Fibroblast of lung (primary cell): ENCODE measurements at places on chromosomes 12 and 14.

GRCh38 chr14:50083467-50084337, 32.7 kb downstream of the VCPKMT start:
- no peak for DNase-seq

DNA sequence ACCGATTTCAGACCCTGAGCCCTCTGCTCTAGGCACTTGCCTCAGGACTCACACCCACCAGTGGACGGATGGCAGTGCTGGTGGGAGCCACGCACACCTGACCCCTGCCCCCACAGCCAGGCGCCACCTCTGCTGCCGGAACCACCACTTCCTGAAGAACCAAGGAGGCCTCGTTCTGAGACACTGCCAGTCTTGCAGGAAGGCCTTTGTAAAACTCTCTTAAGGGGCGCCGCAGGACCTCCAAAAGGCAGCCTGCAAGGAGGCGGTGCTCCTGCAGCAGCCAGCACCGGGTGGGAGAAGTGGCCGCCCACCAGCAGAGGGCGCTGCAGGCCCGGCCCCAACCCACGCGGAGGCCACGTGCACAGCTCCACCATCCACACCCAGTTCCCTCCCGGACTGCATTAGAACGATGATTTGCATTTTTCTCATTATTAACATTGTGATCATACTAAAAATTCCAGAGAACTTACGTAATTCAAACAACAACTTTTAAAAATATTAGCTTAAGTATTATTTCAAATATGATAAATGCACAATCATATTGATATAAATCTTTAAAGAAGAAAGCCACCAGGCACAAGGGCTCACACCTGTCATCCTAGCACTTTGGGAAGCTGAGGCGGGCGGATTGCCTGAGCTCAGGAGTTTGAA, 12.8 kb downstream of the STX2 start:
- DNase-seq, result peak; percentile 60

GRCh38 chr12:125381373-125381772, 316.1 kb downstream of the AACS start:
- DNase-seq, result no peak

DNA sequence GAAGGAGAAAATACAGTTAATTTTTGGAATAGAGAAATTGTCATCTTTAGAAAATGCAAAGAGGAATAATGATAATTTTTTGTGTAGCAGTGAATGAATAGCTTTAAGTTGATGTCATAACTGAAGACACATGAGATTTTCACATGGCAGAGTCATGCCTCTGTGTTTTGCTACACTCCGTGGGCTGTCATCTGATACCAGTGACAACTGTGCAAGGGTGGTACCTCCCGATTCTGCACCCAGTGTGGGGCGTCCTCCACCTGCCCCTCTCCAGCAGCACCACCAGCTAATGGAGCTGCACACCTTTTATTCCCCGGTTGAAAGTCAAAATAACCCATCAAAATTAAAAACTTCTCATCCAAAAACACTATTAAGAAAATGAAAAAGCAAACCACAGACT, 47.2 kb downstream of the ANKRD9 start:
- DNase-seq, result no peak

GRCh38 chr12:45966486-45966885, 23.9 kb downstream of the SCAF11 start:
- peak; percentile 92 for DNase-seq

GRCh38 chr14:98231210-98231609, 1040.8 kb downstream of the BCL11B start:
- DNase-seq, result no peak

DNA sequence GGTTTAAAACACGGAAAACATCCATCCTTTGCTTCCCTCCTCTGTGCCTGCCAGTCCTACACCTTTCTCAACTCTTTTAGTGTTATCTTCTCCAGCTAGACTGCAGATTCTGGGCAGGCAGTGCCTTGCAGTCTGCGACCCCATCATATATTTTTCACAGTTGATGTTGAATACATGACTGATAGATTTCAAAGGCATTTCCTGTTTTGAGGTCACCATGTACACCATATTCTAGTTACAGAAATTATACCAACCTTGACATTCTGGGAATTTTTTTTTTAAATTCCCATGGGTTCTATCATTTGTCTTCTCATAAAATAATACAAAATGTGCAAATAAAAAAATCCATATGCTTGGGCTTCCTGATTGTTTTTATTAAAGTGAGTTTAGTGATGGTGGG, 16.6 kb downstream of the SOCS2 start:
- no peak for DNase-seq

DNA sequence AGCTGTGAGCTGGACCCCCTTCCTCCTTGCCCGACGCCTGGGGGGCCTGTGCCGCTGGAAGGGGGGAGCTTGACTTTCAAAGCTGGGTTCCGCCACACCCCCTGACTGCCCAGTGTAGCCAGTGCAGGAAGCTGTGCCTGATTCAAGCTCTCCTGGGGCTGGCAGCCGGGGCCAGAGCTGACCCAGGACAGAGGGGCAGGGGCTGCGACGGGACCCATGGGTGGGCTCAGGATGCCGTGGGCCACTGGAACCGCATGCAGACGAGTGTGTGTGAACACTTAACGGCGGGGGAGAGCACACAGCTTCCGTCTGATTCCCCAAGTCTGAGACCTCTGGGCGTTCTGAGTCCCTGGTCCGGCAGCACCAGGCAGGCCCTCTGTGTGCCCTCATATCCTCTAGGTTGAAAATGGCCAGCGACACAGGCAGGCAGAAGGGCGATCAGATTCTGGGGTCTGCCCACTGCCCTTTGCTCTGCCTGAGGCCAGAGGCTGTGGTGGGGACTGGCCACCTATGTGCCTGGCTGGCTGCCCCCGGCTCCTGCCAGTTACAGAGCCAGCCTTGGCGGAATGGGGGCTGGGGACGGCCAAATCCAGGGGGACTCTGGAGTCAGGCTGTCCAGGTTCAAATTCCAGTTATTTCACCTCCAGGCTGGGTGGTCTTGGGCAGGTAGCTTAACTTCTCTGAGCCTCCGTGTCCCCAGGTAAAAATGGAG, 54.0 kb downstream of the CYP46A1 start:
- DNase-seq, result no peak

- no peak for DNase-seq
Observed at GRCh38 chr12:50926415-50926814, 25.9 kb upstream of the HIGD1C start.

GRCh38 chr12:32084753-32085152, 21.9 kb upstream of the BICD1 start:
- DNase-seq, result no peak

DNA sequence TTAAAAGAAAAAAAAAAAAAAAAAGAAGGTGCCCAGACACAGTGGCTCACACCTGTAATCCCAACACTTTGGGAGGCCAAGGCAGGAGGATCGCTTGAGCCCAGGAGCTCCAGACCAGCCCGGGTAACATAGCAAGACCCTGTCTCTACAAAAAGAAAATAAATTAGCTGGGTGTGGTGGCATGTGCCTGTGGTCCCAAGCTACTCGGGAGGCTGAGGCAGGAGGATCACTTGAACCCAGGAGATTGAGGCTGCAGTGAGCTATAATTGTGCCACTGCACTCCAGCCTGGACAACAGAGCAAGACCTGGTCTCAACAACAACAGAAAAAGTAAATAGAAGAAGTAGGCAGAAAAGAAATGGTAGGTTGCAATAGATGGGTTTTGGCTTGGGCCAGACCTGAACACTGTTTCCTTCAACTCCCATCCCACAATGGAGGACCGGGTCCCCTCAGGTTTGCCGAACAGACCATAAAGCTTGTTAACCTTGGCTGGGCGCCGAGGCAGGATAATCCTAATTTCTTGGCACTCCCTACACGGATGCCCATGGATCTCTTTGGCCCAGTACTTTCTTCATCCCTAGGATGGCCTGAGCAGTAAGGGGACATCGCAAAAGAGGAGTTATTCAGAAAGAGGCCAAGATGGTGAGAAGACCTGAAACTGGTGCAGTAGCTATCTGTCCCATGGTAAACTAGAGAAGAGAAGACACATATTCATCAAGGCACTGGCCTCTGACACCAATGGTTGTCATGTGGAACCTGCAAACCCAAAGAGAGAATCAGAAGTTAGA, 165.5 kb upstream of the CCND2 start:
- DNase-seq, result no peak

GRCh38 chr12:46524778-46525177, 152.2 kb upstream of the SLC38A2 start:
- peak; percentile 78 for DNase-seq

- DNase-seq, result no peak
Observed at GRCh38 chr12:117350140-117350539, 11.3 kb downstream of the NOS1 start.

- DNase-seq, result no peak
Observed at GRCh38 chr12:6373022-6373787, 2.2 kb downstream of the SCNN1A start.

DNA sequence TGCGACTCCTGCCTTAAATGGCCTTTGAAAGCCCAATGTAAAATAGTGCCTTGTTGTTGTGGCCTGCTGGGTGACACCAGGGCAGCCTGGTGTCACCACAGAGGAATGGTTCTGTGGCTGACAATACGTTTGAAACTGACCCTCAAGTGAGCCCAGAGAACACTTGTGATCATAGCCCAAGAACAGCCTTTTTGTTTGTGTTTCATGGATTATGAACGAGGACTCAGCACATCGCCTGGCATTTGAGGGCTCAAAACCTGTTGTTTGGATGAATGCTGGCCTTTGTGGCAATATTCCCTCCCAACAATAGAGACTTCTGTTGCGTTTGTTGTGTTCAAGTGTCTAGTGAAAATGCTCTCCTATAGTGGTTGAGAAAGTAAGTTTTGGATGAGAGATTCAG, 48.5 kb downstream of the TSPAN9 start:
- DNase-seq, result no peak

DNA sequence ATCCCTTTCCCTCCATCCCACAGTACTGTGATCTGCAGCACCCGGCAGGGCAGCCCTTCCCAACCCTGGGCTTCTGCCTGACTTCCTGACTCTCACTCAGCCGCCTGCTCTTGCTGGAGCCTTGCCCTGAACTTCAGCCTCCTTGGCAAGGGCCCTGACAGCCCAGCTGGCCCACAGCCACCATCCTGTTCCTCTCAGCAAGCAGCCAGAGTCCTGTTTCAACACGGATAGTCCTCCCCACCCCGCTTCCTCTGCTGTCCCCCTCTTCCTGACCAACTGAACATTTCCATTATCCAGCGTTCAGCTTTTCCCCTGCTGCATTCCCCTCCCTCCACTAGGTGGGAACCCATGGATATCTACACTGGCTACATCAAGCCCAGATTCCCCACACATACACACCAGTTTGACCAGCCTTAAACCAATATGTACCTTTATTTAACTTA, 74.0 kb upstream of the MDM1 start:
- peak; percentile 84 for DNase-seq

- DNase-seq, result peak; percentile 31
Observed at GRCh38 chr12:21773263-21773741, 1.2 kb downstream of the KCNJ8 start.

- DNase-seq, result no peak
Observed at GRCh38 chr12:68867606-68868005, 59.6 kb downstream of the MDM2 start.

- no peak for DNase-seq
Observed at GRCh38 chr14:55973285-55973800, 144.9 kb upstream of the PELI2 start.

GRCh38 chr12:132439333-132439904, 50.5 kb upstream of the FBRSL1 start:
- no peak for DNase-seq

GRCh38 chr14:22955702-22956569, 954 bp downstream of the HAUS4 start:
- DNase-seq, result peak; percentile 21

GRCh38 chr12:69241438-69242092, 2.2 kb downstream of the CPSF6 start:
- DNase-seq, result peak; percentile 18

GRCh38 chr12:110669193-110669502, 19.8 kb downstream of the HVCN1 start:
- DNase-seq, result no peak
